ENCODE measurements at places on chromosomes 1 and 21. TPM values are rescaled to one million over a fixed set of nuclear protein-coding genes. Genes with fewer than 3 reads are reported as not detected.

DNA sequence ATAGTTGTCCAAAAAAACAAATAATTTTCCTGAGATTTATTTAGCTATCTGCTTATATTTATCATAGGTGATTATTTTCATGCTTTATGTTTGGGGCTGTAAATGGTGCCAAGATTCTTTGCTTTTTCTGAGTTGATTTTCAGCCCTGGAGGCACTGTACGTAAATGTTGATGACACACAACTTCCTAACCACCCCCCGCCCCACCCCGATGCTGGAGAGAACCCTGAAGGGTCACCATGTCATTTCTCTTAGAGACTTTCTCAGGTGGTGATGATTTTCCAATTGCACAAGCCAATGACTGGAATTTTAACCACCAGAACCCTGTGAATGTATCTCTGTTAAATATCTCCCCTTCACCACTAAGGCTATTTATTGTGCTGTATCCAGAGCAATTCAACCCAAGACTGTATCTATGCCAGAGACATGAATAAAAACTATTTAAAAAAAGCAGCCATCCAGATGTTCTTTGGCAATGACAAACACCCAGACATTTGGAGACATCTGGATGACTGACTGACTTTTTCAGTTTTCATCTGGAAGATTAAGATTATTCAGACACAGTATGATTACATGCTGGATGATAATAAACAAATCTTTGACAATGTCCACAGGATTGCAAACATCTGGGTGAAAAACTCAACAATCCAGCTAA, 346.0 kb downstream of the LMX1A start:
- no peaks in the 10 kb centered on the region for H3K4me1 ChIP-seq
- no peaks in the 10 kb centered on the region for H3K36me3 ChIP-seq
- H3K27me3 ChIP-seq = no peaks in the 10 kb centered on the region
- no peak overlapping the region for H3K4me3 ChIP-seq

DNA sequence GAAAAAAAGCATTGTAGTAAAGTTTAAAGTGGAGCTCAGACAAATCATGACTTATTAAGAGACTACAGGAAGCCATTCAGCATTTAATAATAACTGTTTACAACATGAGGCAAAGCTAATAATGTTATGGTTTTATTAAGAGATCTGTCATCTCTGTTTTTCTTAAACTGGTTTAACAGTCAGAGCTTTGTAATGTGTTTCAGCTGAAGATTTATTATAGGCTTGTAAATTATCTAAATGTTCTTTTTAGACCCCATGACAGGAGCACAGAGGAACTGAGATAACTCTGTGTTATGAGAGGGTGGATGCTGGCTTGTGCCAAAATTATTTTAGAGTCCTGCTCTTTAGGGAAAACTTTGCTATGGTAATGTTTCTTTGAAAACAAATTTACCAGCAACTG, 38.0 kb upstream of the RWDD3 start:
- no peak overlapping the region for H3K4me3 ChIP-seq
- no peaks in the 10 kb centered on the region for H3K4me1 ChIP-seq
- peaks cover 1% of the 10 kb centered on the region for H3K27me3 ChIP-seq
- no peak overlapping the region for H3K27ac ChIP-seq

DNA sequence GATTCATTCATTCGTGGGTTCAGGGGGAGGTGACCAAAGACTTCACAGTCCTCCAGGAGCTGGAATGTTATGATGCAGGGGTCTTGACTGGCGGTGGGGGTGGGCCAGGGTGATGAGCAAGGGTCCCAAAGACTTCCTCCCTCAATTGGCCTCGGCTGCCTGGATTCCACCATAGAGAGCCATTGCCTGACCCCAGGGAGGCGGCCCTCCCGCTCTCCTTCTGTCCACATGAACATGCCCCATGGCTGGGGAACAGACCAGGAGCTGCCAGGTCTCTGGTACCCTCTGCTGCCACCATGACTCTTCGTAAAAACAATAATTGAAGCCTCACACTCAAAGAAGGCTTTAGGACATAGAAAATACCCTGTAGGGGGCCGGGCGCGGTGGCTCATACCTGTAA, 102.5 kb upstream of the CASZ1 start:
- DNase-seq = no peak
- no peak overlapping the region for H3K27ac ChIP-seq
- no peaks in the 10 kb centered on the region for H3K4me1 ChIP-seq

ENAH gene
- 0.33 TPM for total RNA-seq

GRCh38 chr1:169650551-169650950, 20.6 kb upstream of the SELP start:
- peaks cover 3% of the 10 kb centered on the region for H3K36me3 ChIP-seq
- peaks cover 21% of the 10 kb centered on the region for H3K4me1 ChIP-seq
- no peak for DNase-seq
- no peaks in the 10 kb centered on the region for H3K27me3 ChIP-seq
- H3K27ac ChIP-seq = no peak overlapping the region
- no peak overlapping the region for H3K4me3 ChIP-seq

DNA sequence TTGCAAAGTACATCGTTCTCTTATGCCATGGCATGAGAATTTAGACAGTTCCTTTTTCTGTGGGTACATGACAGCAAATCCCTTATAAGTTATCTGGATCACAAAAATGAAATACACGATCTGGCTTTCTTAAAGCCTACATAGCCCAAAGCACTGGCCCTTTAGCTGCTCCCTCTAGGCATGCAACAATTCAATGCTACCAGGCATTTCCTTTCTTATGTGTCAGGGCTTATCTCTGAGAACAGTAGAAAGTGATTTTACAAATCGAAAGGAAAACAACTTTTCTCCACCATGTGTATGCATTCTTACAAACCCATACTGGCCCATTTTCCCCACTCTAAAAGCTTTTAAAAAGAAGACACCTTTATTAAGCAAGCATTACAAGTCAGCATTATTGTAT, 139.7 kb downstream of the GRIK1 start:
- no peak for DNase-seq
- no peaks in the 10 kb centered on the region for H3K4me1 ChIP-seq
- no peak overlapping the region for H3K27ac ChIP-seq
- no peaks in the 10 kb centered on the region for H3K36me3 ChIP-seq
- H3K4me3 ChIP-seq = no peak overlapping the region
- H3K27me3 ChIP-seq = no peaks in the 10 kb centered on the region

- H3K36me3 ChIP-seq = no peaks in the 10 kb centered on the region
- no peak overlapping the region for H3K4me3 ChIP-seq
- no peaks in the 10 kb centered on the region for H3K4me1 ChIP-seq
- no peak for DNase-seq
- H3K27me3 ChIP-seq = peaks cover 3% of the 10 kb centered on the region
- no peak overlapping the region for H3K27ac ChIP-seq
Observed at GRCh38 chr1:35866991-35867390, 16.0 kb upstream of the AGO1 start.

TMEM51 gene
- total RNA-seq = 0.14 TPM

All from activated CD4-positive, alpha-beta T cell treated with anti-CD3 and anti-CD28 coated beads, Interleukin-2, amount 10 ng/mL, durations not matched to agents 24 days and 14 days (primary cell).